ENCODE measurements at places on chromosomes 13 and 19.

- DNase-seq, result no peak
Measured at GRCh38 chr13:65943024-65943423, 1287.1 kb downstream of the PCDH9 start.

- DNase-seq, result no peak
Measured at GRCh38 chr13:71729441-71729840, 137.6 kb downstream of the DACH1 start.

- no peak for DNase-seq
Measured at GRCh38 chr19:36103040-36103626, 7.8 kb upstream of the OVOL3 start.

DNA sequence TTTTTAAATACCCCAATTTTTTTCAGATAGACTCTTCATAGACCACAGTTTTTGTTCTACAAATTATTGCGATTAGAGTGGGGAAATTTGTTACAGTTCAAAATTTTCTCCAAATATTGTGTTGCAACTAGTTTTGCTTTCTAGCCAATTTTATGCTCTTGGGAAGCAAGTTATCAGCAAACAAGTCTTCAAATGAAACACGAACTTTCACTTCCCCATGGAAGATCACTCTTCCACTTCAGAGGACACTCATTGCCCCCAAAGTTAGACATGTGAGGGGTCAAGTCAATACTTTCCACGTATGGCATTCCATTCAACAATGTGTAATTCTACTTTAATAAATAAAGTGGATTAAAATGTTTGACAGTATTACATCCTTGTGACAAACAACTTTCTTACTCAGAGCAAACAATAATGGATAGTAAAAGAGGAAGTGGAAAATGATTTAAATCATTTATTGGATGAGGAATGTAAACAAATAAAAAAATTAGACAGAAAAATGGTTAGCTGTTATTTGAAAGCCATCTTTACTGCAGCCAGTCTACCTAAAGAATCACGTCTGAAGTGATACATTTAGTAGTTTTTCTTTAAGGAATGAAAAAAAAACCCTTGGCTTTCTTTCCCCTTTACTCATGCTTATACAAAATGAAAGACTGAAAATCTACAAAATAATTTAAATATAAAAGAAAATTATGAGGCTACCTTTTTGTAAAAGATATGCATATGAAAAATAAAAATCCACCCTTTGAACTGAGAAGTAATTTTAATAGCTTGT lies 41.2 kb upstream of the TNFSF11 start:
- DNase-seq, result no peak

DNA sequence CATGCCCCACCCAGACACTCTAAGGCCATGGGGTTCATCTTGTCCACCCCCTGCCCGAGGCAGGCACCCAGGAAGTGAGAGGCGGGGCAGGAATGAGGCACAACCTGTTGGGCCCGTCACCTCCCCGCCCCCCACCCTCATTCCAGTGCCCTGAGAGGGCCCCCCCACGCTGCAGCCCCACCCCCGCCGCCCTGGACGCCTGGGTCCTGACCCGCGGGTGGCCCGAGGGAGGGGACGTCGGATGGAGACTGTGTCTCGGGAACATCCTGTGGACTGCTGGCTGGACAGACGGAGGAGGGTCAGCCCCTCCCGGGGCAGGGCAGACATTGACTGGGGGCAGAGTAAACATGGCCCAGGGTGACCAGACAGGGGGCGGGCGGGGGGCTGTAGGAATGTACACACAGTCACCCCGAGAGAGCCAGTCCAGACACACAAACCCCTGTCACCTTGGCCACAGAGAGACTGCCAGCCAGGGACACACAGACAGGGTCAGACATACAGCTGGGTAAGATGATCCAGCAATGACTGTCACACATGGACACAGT lies 7.4 kb upstream of the JUNB start:
- no peak for DNase-seq

DNA sequence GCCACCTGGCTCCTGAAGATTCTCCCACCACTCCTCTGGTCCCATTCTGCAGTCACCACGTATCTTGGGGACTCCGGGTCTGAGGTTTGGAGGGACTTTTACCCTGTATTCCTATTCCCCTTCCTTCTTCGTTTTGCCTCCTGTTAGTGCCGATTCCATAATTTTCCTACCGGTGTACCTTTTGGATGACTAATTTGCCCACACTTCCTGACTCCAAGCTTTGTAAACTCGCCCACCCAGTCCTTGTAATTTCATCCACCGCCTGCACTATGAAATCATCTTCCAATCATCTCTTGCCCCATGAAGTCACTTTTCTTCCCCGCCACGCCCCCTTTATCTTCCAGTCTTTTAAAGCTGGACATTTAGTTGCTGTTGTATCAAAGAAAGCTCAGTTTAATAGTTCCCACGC lies 572 bp downstream of the UCHL3 start:
- no peak for DNase-seq

GRCh38 chr13:84896128-84896527 lies 903.1 kb downstream of the SLITRK6 start:
- DNase-seq, result peak; percentile 7

DNA sequence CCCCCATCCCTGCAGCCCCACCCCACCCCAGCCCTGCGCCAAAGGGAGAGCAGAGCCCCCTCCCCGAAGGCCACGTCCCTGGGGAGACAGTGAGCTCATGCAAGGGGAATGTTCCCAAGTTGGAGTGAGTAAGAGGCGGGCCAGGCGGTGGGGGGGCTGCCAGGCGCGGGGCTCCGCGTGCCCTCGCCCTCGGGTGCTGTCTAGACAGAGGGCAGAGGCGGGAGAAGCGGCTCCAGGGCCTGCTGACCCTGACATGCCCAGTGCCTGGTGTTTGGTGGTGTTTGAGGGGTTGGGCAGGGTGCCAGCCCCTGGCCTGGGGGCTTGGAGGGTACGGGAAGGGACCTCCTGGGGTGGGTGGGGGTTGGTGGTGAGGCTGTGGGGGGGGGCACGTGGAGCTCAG lies 1.0 kb downstream of the FSTL3 start:
- no peak for DNase-seq

DNA sequence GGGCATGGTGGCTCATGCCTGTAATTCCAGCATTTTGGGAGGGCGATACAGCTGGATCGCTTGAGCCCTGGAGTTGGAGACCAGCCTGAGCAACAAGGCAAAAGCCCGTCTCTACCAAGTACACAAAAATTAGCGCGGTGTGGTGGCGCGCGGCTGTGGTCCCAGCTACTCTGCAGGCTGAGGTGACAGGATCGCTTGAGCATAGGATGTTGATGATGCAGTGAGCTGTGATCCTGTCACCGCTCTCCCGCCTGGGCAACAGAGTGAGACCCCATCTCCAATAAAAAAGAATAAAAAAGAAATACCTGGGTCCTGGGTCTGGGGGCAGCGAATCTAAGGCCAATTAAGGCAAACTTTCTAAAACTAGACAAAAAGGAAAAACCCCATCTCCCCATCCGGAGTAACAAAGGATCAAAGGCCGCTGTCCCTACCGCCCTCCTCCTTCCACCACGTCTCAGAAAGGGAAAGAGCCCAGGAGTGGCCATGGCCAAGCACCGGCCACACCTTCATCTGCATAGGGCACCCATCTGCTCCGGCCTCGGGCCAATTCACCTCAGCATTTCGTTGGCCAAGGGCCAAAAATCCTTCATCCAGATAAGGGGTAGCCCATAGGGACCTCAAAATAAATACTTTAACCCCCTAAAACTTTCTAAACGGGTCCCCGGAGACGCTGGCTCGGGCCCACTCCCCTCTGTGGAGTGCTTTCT lies 851 bp downstream of the ZNF320 start:
- no peak for DNase-seq

DNA sequence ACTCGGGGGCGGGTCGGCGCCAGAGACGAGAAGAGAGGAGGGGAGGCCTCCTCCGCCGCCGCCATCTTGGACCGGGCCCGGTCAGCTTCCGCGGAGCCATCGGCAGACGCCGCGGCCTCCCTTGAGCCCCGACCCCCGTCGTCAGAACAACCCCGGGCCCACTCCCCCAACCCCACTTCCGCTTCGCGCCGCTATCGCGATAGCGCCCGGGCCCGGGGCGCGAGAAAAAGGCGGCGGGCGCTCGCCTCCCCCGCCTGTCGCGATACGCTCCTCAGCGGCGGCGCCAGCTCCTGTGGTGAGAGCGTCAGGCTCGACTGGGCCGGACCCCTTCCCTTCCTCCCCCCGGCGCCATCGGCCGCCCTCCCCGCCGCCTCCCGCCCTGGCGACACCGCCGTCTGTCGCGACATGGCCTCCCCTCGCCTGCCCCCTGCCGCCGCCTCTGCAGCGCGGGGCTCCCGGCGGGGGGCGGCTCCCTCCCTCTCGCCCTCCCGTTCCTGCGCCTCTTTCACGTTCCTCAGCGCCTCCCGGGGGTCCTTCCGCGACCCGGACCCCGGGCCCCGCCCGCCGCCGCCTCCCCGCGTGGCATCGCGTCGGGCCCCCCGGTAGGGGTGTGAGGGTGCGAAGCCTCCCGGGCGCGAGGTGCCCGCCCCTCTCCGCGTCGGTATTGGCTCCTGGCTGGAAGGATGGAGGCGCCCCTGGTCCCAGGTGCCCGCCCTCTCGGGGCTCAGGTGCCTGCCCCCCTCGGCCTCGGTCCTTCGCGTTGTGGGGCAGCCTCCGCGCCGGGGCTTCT lies at the start of gene CNOT3:
Gene CNOT3 (plus strand): TSS at position 64 of the 790 bp plus-strand sequence. CDS start 5,217 bp downstream, outside the sequence.
- DNase-seq, result peak; percentile 33

DNA sequence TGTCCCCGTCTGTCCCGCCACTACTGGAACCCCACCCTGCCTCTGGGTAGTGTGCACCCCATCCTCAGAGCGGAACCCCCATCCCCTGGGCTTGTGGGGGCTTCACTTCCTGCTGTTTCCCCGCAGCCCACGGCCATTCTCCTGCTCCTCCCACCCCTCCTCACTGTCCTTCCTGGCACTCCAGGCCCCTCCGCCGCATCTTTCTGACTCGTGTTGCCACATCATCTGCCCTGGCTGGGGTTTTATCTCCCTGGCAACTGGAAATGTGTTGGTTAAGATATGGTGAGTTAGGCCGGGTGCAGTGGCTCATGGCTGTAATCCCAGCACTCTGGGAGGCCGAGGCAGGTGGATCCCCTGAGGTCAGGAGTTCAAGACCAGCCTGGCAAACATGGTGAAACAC lies 37.3 kb downstream of the KDM4B start:
- no peak for DNase-seq

DNA sequence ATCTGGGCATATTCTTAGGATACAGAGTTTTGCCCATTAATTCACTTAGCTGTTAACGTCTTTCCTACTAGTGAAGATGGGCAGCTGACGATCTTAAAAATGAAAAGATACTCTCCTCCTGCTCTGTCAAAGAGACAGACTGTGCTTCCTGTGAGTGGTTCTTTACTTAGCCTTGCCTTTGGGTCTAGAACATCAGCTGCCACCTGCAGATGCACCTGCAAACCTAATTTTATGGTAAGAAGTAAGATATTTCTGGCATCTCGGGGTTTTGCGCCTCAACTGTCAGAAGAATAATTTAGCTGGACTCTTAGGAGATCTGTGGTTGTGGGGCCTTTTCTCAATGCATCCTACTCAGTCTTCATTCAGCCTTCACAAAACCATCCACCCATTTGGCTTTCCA lies 36.2 kb downstream of the TRPC4 start:
- no peak for DNase-seq

- no peak for DNase-seq
Measured at GRCh38 chr13:51838240-51838846, 6.6 kb downstream of the TMEM272 start.

DNA sequence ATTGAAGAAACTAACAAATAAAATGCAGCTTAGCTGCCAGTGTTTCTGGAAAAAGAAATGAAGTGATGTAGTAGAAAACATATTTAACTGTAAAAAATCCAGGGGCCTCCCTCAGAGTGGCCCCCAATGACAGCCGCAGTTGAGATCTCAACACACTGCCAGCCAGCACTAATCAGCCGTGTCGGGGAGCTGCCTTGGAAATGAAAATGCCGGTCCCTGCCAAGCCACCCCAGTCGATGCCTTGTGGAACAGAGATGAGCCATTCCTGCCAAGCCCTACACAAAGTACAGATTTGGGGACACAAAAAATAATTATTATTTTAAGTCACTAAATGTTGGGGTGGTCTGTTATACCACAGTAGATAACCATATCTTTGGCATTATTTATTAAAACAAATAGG lies 1342.4 kb downstream of the EFNB2 start:
- no peak for DNase-seq

GRCh38 chr13:113938246-113938645 lies 35.6 kb downstream of the C13orf46 start:
- no peak for DNase-seq

- DNase-seq, result no peak
Measured at GRCh38 chr13:96996107-96996506, 1.8 kb upstream of the OXGR1 start.

GRCh38 chr13:24214528-24214927 lies 54.0 kb downstream of the SPATA13 start:
- no peak for DNase-seq

- DNase-seq, result no peak
Measured at GRCh38 chr13:110136660-110137585, 170.0 kb downstream of the COL4A1 start.
